NCI-H2029 (cell line): ENCODE measurements at places on chromosomes 11 and 22.

DNA sequence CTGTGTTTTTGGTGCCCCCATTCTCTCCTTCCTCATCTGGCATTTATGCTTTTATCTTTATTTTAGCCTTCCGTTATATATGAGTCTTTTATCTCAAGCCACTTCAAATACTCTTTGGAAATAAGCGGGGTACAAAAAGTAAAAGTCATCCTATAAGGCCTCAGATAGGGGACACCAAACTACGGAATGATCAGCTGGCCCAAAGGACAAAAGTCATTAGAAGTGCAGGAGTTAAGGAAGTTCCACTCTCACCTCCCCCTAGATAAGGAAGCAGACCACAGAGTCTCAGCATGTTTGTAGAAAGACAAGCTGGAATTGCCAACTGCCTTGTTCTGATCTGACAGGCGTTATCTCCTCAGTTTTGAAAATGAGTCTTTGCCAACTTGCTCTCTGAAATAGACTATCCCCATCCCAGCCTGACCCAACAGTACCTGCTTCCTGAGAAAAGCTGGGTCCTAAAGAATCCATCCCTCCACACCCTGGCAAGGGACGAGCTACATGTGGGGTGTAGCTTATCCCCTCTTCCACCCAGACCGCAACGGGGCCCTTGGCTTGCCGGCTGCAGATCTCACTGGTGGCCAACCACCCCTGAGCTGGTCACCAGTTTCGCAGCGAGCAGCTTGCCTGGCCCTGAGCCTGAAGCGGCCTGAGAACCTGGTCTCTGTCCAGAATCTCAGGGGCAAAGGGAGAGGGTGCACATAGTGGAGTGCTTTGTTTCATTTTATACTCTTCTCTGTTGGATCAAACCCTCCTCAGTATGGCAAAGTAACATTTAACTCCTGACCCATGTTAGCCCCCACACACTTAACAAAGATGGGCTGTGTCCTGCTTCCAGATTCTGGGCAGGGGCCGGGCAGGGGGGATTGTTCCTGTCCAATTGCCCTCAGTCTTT, 13.8 kb downstream of the FADS2 start:
- DNase-seq = no peak

DNA sequence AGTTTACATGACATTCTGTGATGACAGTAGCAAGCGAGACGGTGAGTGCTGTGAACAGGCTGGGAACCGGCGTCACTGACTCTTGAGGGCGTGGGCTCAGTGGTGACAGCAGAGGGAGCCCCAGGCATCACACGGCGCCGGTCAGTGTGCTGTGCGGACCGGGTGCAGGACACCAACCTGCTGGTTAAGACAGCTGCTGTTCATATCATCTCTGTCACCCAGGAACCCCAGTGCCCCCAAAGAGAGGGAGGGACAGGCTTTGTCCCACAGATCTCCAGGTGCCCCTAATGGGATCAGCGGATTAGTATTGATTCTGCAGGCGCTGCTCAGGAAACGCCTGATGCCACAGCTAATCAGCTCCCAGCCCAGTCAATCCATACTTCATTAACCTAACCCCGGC, 18.4 kb downstream of the B3GAT1 start:
- no peak for DNase-seq

DNA sequence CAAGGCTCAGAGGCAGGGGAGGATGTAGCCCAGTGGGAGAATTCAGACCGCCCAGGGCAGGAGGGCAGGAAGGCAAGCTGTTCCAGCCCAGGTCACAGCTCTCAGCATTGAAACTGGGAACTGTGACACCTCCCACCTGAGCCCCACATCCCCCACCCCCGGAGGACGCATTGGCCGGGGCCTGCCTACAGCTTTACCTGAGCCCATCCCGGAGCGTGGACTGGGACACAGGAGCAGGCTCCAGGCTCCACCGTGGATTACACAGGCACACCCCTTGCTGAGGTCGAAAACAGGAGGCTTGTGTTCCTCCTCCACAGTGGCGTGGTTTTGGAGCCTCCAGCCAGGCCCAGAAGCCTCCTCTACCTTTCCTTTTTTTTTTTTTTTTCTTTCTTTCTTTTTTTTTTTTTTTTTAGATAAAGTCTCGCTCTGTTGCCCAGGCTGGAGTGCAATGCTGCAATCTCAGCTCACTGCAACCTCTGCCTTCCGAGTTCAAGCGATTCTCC, 9.1 kb upstream of the PGA3 start:
- DNase-seq = no peak

DNA sequence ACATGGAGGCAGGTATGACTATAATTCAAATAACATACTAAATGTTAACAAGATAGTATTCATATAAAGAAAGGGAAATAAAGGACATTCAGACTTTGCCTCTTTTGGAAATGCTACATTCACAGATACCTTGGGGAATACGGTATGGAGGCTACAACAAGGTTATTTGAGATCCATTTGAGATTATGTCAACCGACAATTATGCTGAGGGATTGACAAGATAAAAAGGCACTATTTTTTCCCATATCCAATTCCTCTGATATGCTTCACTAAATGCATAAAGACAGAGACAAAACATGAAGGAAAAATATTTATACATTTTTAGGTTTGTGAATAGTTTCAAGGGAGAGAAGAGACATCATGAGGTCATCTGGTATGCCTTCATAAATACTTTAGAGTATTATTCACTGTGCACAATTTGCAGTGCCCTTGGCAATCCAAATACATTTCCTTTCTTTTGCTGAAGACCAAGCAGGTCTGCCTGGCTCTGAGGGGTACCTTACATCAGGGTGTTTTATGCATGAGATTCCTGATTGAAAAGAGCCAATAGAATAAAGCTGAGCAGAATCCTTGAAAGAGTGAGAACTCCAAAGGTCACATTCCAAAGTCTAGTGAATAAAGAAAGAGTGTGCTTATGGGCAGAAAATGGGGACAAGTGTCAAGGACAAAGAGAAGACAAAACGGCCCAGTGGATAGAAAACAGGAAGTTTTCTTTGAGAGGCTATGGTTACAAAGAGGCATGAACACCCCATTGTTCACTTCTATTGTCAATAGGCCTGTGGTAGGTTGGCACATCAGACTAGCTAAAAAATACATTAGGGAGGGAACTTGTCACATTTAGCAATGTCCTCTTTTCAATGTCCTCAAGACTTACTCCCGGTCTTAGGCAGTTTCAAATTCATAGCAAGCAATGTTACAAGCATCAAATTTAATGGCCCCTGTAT, 455.8 kb downstream of the LRRC4C start:
- no peak for DNase-seq

DNA sequence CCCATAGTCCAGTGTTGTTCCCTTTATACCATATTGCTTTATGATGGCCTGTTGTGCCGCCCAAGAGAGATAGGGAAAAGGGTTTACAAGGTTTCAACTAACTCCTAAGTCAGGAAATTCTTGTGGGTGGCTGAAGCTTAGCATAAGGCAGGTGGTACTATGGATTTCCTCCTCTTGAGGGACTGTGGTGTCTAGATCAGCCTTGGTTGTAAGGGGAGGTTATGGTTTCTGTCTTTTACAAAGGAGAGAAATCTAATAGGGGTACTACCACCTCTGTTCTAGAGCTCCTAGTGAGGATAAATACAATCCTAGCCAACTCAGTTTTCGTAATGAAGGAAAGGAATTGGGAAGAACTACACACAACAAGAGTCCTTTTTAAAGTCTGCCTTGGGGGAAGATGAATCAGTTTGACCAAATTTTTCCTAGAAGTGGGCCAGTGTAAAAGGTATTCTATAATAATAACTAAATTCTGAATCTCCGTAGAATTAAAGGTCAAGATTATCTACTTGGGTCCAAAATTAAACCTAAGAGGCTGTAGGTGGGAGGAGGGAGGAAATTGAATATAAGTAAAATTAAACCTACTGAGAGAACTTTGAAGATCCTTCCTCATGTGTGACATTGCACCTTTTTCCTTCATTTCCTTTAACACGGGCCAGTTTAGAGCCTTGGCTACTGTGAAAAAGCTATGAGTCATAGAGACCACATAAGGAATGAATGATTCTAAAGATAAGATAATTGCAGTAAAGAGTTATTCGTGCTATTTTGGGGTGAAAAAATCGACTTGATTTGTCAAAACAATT, 17.2 kb downstream of the DLAT start:
- DNase-seq = no peak

DNA sequence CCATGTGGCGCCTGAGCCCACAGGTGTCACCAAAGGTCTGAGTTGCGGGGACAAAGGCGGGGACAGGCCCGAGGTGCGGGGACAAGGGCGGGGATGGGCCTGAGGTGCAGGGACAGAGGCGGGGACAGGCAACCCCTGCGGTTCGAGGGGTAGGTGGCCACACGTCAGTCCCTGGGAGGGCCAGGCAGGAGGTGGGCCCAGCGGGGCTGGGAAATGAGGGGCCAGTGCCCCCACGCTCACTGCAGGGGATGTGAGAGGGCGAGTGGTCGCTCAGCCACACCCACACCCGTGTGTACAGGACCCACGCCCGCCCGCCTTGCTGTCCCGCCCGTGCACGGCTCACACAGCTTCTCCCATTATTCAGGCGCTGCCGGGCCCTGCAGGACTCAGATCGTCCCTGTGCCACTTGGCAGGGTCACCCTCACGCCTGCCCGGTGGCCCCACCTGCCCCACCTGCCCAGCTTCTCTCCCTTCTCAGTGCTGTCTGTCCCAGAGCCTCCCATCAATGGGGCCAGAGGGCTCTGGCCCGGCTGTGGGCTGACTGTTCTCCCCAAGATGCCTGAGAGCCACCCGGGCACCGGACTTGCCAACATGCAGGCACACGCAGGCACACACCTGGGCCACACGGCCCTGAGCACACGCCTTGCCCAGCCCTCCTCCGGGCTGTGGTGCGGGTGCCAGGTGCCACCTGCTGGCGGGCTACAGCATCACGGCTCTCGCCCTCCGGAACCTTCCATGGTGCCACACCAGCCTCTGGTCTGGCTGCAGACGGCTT, 14.2 kb upstream of the MUC6 start:
- peak; percentile 60 for DNase-seq

DNA sequence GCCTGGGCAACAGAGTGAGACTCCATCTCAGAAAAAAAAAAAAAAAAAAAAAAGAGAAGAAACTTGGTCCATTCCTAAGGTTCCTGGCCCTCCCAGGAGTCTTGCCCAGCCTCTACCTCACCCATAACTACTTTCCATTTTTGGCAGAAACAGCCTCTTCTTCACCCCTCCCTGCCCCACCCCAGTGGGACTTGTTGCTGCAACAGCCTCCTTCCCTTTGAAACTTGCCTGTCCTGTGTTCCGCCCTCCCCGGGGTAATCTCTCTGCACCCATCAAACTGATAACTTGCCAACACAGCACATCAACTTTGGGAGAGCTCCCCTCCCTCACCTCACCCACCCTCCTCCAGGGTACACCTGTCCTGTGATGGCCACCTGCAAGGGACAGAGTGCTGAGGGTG, 10.0 kb upstream of the FAM83F start:
- no peak for DNase-seq

- DNase-seq = no peak
Observed at GRCh38 chr11:121213362-121213893, 79.1 kb upstream of the SC5D start.

- DNase-seq = no peak
Observed at GRCh38 chr11:103803062-103803461, 233.4 kb upstream of the DDI1 start.

- DNase-seq = no peak
Observed at GRCh38 chr22:50483977-50484853, 2.4 kb upstream of the MIOX start.

DNA sequence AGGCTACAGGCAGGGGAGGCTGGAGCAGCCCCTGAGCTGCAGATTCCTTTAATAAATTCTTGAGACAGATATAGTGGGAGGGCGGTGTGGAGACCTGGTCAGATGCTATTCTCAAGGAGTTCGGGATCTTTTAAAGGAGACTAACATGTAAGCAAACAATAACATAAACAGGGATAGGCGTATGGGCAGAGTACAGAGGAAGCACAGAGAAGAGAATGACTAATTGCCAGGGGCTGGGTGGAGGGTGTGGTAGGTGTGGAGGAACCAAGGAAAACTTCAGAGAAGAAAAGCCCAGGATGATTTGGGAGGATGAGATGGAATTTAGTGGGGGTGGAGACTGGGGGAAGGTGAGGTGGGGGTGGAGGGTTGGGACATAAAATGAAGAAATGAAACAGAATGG, 9.7 kb upstream of the HEPHL1 start:
- no peak for DNase-seq

DNA sequence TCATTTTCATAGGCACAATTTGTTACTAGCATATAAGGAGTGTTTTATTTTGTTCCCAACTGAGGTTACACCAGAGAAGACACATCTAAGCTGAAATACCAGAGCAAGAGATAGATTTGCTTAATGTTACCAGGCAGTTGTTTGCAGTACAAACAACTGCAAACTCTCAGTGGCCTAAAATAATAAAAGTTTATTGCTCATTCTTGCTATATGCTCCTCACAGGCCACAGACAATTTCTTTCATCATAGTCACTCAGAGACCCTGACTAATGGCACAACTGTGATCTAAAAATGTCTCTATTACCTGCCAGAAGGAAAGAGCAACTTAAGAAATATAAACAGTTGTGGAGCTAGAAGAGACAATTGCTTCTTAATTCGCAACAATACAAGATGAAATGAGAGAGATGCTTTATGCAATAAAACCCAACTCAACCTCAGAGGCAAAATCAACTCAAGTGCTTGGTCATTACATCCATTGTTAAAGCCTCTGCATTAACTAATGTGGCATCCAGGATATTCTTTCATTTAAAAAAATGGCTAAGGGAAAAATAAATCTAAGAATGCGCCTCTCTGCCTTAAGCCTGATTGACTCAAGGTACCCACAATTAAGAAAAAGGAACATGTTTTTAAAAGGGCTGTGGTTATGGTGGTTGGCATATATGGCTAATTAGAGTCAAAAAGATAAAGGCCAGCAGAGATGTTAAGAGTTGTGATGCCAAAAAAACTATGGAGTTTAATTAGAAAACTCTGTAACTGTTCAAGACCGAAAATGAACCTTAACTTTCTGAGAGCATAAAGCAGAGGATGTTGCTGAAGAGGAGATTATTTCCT, 103.7 kb downstream of the CD44 start:
- no peak for DNase-seq

- no peak for DNase-seq
Observed at GRCh38 chr11:92322225-92322624, 97.6 kb downstream of the FAT3 start.
